ENCODE measurements at places on chromosomes 13 and 19. TPM values are rescaled to one million over a fixed set of nuclear protein-coding genes. Genes with fewer than 3 reads are reported as not detected.
A peak's percentile ranks its signal among the peaks of the same experiment; 100 is the strongest.

DNA sequence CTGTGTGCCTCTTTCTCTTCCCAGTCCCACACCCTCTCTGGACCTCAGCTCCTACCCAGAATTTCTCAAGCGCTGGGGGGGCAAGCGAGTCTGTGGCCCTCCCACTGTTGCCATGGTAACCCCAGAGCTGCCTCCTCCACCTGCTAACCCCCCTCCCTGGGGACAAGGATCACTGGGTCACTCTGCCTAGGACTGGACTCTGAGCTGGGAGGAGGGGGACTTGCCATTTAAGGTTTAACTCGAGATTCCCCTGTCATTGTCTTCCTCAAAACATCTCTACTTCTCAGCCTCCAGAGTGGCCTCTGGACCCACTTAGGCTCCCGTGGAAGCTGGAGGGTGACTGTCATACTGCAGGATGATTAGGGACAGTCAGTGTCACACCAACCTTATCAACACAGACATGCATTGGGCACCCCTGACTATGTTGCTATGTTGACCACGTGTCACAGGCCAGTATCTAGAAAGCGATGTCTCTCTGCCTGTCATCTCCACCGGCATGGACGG, 2.2 kb downstream of the PALM3 start:
- H3K27me3 ChIP-seq, result peaks cover 22% of the 10 kb centered on the region
- H3K4me1 ChIP-seq, result no peaks in the 10 kb centered on the region
- DNase-seq, result no peak
- H3K4me3 ChIP-seq, result no peak overlapping the region
- no peaks in the 10 kb centered on the region for H3K36me3 ChIP-seq
- H3K27ac ChIP-seq, result no peak overlapping the region

GRCh38 chr19:45499196-45500180, 1.2 kb downstream of the PPM1N start:
- H3K4me1 ChIP-seq, result peaks cover 12% of the 10 kb centered on the region
- H3K27ac ChIP-seq, result no peak overlapping the region
- no peak overlapping the region for H3K4me3 ChIP-seq
- no peaks in the 10 kb centered on the region for H3K36me3 ChIP-seq
- DNase-seq, result no peak

DNA sequence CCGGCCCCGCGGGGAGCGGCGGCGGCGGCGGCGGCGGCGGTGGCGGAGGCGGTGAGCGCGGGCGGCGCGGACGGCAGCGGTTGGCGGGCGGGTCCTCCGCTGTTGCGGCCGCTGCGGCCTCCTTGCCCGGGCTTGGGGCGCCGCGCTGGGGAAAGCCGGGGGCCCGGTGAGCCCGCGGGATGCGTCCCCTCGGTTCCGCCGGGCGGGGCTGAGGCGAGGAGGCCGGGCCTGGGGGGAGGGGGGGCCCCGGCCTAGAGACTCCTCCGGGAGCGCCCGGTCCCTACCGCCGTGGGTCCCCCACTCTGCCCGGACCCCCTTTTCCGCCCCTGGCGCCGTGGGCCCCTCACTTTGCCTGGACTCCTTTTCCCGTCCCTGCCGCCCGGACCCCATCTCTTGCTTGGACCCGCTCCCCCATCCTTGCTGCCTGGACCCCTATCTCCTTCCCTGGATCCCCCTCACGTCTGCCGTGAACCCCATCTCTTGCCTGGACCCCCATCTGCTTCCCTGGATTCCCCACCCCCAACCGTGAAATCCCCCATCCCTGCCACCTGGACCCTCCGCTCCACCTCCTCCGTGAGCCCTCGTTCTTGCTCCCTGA, 28.6 kb upstream of the NDUFS7 start:
- H3K27me3 ChIP-seq, result no peaks in the 10 kb centered on the region
- peak overlapping the region; percentile 74 for H3K4me3 ChIP-seq
- peaks cover 25% of the 10 kb centered on the region for H3K36me3 ChIP-seq
- no peak for DNase-seq

DNA sequence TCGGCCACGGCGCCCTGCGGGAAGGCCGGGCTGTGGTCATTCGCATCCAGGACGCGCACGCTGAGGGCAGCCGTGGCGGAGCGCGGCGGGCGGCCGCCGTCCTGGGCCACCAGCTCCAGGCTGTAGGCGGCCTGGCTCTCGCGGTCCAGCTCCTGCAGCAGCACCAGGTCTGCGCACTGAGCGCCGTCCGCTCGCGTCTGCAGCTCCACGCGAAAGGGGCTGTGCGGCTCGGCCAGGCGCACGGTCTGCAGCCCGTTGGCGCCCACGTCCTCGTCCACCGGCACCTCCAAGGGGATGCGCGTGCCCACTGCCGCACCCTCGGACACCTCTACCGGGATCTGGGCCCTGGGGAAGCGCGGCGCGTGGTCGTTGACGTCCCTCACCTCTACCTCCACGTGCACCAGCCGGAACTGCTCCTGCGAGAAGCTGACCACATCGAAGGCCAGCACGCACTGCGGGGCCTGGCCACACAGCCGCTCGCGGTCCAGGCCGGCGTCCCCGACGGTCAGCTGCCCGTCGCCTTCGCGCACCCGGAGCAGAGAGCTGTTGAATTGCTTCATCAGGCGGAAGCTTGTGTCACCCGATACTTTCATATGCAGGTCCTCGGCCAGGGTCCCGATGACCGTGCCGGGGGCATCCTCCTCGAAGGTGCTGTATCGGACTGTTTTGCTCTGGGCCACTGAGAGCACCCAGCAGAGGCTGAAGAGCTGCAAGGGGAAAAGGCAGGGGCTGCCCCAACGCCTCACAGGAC, 583 bp downstream of the PCDH8 start:
- peaks cover 73% of the 10 kb centered on the region for H3K27me3 ChIP-seq
- DNase-seq, result no peak

- H3K4me1 ChIP-seq, result no peaks in the 10 kb centered on the region
- H3K4me3 ChIP-seq, result no peak overlapping the region
- H3K27ac ChIP-seq, result no peak overlapping the region
- no peaks in the 10 kb centered on the region for H3K27me3 ChIP-seq
Observed at GRCh38 chr13:50098693-50099092, 83.4 kb downstream of the KCNRG start.

- H3K27me3 ChIP-seq, result no peaks in the 10 kb centered on the region
- no peaks in the 10 kb centered on the region for H3K4me1 ChIP-seq
- no peaks in the 10 kb centered on the region for H3K36me3 ChIP-seq
- no peak overlapping the region for H3K27ac ChIP-seq
- no peak for DNase-seq
Observed at GRCh38 chr13:95434111-95434510, 118.4 kb upstream of the CLDN10 start.

DNA sequence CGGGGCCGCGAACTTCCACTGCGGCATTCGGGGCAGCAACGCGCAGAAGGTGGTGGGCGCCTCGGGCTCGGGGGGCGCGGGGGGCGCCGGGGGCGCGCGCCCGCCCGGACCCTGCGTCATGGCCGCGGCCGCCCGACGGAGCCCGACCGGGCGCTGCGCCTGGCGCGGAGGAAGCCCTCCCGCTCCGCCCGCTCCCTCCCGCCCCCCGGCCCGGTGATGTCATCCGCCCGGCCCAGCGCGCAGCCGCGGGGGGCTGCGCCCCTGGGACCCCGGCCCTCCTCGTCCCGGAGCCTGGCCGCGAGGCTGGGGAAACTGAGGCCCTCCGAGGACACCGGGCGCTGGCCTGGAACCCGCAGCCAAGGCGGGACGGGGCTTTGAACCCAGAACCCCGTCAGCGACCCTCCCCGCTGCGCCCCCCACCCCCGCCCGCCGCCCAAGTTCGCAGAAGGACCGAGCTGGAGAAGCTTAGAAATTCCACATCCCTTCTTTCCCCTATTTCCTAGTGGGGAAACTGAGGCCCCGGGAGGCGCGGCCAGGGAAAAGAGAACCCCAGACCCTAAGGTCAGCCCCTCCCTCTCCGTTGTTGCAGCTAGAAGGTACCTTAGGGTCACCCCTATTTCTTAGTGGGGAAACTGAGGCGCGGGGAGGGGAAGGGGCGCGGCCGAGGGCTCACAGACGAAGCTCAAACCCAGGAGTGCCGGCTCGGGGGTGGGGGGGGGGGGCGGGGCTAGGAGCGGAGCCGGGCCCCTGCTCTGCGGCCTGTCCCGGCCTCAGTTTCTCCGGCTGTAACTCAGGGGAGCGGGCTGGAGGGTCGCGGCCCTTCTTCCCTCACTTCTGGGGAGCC, at the start of gene SHC2:
SHC2 (minus strand) TSS at position 157 of the 844 bp plus-strand sequence; CDS start at position 120, 37 bp downstream.
- H3K27me3 ChIP-seq, result peaks cover 48% of the 10 kb centered on the region
- no peaks in the 10 kb centered on the region for H3K4me1 ChIP-seq

- no peak for DNase-seq
- H3K27me3 ChIP-seq, result no peaks in the 10 kb centered on the region
- no peak overlapping the region for H3K4me3 ChIP-seq
- H3K36me3 ChIP-seq, result no peaks in the 10 kb centered on the region
- H3K4me1 ChIP-seq, result peaks cover 28% of the 10 kb centered on the region
- no peak overlapping the region for H3K27ac ChIP-seq
Observed at GRCh38 chr13:50995854-50996253, 86.3 kb downstream of the RNASEH2B start.

DNA sequence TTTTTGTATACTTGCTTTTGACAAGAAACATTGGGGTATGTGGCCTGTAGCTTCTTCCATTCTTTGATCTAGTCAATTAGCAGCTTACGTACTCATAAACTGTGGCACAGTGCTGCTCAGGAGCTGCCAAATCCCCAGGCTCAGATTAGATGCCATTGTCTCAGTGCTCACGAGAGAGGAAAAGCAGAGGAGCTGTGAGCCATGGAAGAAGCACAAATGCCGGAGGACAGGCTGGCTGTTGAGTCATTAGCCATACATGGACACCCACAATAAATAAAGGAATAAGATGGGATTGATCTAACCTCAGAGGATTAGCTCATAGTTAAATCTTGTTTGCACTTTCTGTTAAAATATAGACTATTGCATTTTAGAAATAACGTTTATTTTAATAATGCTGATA, 121.7 kb downstream of the POSTN start:
- no peak for DNase-seq
- H3K4me3 ChIP-seq, result no peak overlapping the region
- H3K36me3 ChIP-seq, result no peaks in the 10 kb centered on the region
- H3K4me1 ChIP-seq, result no peaks in the 10 kb centered on the region

- no peak overlapping the region for H3K27ac ChIP-seq
- DNase-seq, result no peak
- H3K36me3 ChIP-seq, result no peaks in the 10 kb centered on the region
- H3K4me3 ChIP-seq, result no peak overlapping the region
- H3K27me3 ChIP-seq, result peaks cover 10% of the 10 kb centered on the region
Observed at GRCh38 chr13:20274466-20274865, 42.3 kb upstream of the GJB6 start.

DNA sequence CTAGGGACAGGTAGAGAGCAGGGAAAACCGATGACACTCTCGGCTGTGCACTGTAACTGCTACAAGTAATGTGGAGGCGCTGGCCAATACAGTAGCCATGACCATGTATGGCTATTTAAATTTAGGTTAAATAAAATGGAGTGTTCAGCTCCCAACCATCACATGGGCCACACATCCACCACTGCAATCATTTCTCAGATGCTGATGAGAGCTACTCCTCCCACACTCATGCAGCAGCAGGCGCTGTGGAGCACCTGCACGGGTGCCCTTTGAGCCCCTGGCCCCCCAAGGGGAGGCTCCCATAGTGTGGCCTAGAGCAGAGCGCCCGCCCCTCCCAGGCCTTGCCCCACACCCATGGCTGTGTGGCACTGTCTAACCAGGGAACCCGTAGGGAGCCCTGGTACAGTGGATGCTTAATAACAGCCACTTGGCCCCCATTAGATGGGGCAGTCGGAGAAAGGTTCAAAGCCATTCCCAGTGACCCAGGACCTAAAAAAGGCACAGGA, 6.0 kb downstream of the ACP4 start:
- no peak for DNase-seq
- H3K4me1 ChIP-seq, result peaks cover 10% of the 10 kb centered on the region
- H3K36me3 ChIP-seq, result peaks cover 46% of the 10 kb centered on the region
- peaks cover 7% of the 10 kb centered on the region for H3K27me3 ChIP-seq

- no peak for DNase-seq
- peaks cover 9% of the 10 kb centered on the region for H3K4me1 ChIP-seq
- no peak overlapping the region for H3K27ac ChIP-seq
- H3K4me3 ChIP-seq, result no peak overlapping the region
Observed at GRCh38 chr19:1018393-1018792, 2.5 kb downstream of the TMEM259 start.

DNA sequence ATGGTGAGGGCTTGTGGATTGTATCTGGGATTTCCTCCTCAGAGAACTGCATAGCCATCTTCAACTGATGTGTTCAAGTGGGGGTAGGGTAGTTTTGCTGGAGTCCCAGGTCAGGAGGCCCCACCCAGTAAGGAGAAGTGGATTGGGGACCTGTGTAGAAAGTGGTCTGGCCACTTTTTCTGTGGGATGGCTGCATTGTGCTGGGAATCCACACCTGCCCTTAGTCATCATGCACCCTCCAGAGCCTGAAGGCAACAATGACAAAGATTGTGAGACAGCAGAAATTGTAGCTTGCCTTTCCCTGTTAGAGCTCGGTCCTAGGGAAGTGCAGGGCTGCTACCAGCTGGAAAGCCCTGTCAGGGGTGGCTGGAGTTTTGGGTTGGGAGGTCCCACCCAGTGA, 255.4 kb downstream of the NDFIP2 start:
- no peaks in the 10 kb centered on the region for H3K36me3 ChIP-seq
- H3K27me3 ChIP-seq, result no peaks in the 10 kb centered on the region
- H3K4me1 ChIP-seq, result no peaks in the 10 kb centered on the region
- no peak overlapping the region for H3K4me3 ChIP-seq
- H3K27ac ChIP-seq, result no peak overlapping the region

DNA sequence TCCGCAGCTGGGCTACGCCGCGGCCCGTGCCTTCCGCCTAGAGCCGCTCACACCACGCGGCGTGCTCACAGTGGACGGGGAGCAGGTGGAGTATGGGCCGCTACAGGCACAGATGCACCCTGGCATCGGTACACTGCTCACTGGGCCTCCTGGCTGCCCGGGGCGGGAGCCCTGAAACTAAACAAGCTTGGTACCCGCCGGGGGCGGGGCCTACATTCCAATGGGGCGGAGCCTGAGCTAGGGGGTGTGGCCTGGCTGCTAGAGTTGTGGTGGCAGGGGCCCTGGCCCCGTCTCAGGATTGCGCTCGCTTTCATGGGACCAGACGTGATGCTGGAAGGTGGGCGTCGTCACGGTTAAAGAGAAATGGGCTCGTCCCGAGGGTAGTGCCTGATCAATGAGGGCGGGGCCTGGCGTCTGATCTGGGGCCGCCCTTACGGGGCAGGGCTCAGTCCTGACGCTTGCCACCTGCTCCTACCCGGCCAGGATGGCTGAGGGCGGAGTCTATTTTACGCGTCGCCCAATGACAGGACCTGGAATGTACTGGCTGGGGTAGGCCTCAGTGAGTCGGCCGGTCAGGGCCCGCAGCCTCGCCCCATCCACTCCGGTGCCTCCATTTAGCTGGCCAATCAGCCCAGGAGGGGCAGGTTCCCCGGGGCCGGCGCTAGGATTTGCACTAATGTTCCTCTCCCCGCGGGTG, 7.4 kb downstream of the DBP start:
- DNase-seq, result no peak
- H3K27me3 ChIP-seq, result no peaks in the 10 kb centered on the region
- H3K27ac ChIP-seq, result no peak overlapping the region
- peaks cover 48% of the 10 kb centered on the region for H3K36me3 ChIP-seq

- peak overlapping the region; percentile 95 for H3K4me3 ChIP-seq
- DNase-seq, result peak; percentile 33
- H3K27me3 ChIP-seq, result no peaks in the 10 kb centered on the region
- H3K36me3 ChIP-seq, result peaks cover 23% of the 10 kb centered on the region
- H3K27ac ChIP-seq, result peak overlapping the region; percentile 55
Observed at GRCh38 chr19:41957838-41958366, 1.2 kb downstream of the RABAC1 start.

- no peak overlapping the region for H3K27ac ChIP-seq
- no peaks in the 10 kb centered on the region for H3K36me3 ChIP-seq
- no peaks in the 10 kb centered on the region for H3K4me1 ChIP-seq
- H3K27me3 ChIP-seq, result no peaks in the 10 kb centered on the region
Observed at GRCh38 chr19:47296036-47296435, 13.6 kb upstream of the C5AR1 start.

CCDC124 gene
- polyA plus RNA-seq, result 78.8 TPM

CASP14 gene
- polyA plus RNA-seq, result 13.0 TPM

MAP3K10 gene
- polyA plus RNA-seq, result 10.8 TPM

KANK3 gene
- polyA plus RNA-seq, result 6.0 TPM

MRI1 gene
- 36.3 TPM for polyA plus RNA-seq

APC2 gene
- 0.11 TPM for polyA plus RNA-seq
